Right atrium auricular region (tissue), 2 donors: ENCODE measurements at places on chromosomes 3 and 15. TPM values are rescaled to one million over a fixed set of nuclear protein-coding genes. Genes with fewer than 3 reads are reported as not detected.

The AGBL1 gene
- not detected for total RNA-seq

The TRPM1 gene
- total RNA-seq = not detected

The TM4SF1 gene
- 211 TPM for total RNA-seq

The ZNF385D gene
- 1.1 TPM for total RNA-seq

The GXYLT2 gene
- total RNA-seq = 31.7 TPM

GRCh38 chr3:177238686-177239216 is 41.5 kb upstream of the TBL1XR1 start:
- no peak for DNase-seq

- DNase-seq = no peak
These were observed 121.5 kb downstream of the SLC9A9 start for GRCh38 chr3:143726727-143727126.

DNA sequence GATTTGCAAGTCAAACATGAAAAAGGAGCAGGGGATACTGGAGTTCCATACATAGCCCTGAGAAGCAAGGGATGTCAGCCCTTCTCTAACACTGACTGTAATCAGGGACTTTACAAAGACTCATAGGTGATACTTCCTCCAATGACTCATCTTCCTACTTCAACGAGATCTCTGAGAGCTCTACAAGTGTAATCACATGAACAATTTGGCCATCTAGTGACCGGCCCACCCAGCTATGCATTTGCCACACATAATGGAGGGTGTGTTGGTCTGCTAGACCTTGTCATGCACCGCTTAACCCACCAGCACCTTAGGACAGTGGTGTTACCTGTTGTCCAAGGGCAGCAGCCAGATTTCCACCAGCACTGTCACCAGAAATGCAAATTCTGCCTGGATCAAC is 75.3 kb downstream of the NCEH1 start:
- no peak for DNase-seq

DNA sequence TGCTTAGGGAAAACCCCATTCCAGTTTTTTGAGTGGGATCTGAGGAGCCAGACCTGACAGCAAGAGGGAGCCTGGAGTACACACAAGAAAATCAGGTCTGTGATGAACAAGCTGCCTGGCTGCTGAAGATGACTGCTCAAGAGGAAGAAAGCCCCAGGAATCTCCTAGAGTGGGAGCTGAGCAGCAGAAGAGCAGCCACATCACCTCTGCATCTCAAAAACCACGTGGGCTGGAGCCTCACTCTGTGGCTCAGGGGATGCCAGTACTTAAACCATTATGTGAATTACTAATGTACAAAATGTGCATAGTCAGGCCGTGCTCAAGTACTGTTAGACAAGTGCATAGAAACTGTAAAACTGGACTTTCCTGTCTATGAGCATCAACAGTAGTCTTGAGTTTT is 52.4 kb downstream of the SLC9A9 start:
- no peak for DNase-seq

GRCh38 chr3:18027161-18027939 is 284.9 kb upstream of the TBC1D5 start:
- no peak for DNase-seq

GRCh38 chr3:147157631-147158030 is 248.7 kb downstream of the ZIC4 start:
- no peak for DNase-seq

GRCh38 chr15:36707884-36708435 is 128.5 kb downstream of the CDIN1 start:
- no peak for DNase-seq

DNA sequence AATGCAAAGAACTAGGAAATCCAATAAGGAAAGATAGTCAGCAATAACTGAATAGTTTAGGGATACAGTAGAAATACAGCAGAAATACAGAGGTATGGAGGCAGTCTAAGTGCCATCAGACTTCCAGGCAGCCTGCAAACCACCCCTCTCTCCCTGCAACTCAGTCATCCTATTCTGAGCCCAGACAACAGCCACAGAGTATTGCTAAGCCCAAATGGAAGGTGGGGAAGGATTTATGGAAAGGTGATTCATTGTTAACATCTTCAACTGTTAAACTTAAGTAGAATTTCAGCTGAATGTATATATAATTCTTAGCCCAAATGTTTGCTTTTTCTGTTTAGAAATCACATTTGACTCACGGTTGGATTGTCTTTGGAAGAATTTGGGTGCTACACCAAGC is 300.4 kb downstream of the RBMS3 start:
- DNase-seq = no peak

DNA sequence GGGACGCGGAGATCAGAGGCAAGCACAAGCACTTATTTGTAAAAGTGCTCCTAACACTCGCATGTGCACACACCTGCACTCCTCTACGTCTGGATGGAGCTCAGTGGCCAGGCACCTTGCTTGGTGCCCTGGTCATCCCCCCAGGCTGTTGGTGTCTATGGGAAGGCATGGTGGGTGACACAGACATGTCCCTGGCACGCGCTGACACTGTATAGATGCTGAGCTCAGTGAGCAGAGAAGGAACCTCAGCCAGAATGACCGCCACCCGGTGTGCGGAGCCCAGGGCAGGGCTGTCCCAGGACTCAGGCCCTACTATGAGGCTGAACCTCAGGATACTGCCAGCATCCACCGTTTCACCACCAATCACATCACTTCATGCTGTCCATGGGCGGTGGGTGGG is 64.5 kb downstream of the NIPA2 start:
- no peak for DNase-seq

GRCh38 chr3:115164374-115165221 is 17.5 kb upstream of the ZBTB20 start:
- DNase-seq = no peak

- DNase-seq = no peak
These were observed 22.6 kb downstream of the CLDN18 start for GRCh38 chr3:138032567-138032966.

DNA sequence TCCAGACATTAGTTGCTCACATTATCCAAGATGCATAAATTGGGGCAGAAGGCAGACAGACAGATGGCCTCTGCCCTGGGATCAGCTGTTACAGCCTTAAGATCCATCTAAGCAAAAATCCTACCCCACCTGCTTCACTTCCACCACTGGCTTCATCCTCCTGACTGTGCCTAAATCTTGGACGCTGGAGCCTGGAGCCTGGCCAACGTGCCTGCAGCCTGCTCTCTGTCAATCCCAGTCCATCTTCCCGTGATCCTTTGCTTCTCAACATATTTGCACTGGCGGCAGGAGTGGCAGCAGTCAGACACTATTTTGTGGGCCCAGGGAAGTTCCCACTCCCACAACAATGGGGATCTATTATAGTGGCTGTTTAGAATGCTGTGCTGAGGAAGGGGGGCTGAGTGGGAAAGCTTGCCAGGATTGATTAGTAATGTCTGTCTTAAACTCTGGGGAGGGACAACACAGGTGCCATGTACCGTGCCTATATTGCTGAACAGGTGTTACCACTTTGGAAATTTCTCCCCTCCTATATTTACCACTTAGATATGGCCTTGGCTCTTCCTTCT is 121.2 kb downstream of the MEGF11 start:
- DNase-seq = no peak

GRCh38 chr3:186511245-186511644 is 32.9 kb downstream of the CRYGS start:
- no peak for DNase-seq
